Stimulated activated CD8-positive, alpha-beta memory T cell treated with anti-CD3 and anti-CD28 coated beads, Interleukin-15, amount 100 ng/mL, for 24 hours (primary cell): ENCODE measurements at places on chromosomes 4 and X.

GRCh38 chr4:31545755-31546154, 825.6 kb downstream of the PCDH7 start:
- DNase-seq: no peak

- no peak for DNase-seq
These were observed 82.5 kb downstream of the ARHGEF9 start for GRCh38 chrX:63702556-63702955.

- DNase-seq: no peak
These were observed 22.0 kb downstream of the NDNF start for GRCh38 chr4:121050300-121050699.

DNA sequence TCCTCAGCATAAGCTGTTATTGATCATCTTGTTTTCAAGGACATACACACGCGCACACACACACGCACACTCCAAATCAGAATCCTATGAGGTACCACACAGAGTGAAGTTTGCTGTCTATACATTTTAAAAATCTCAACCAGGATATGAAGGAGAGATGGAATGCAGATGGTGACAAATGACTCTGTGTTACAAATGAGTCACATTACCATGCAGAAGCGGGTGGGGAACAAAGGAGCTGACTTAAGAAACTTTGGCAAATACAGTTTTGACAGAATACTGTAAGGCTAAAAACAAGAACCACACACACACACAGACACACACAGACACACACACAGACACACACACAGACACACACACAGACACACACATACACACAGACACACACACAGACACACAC, 81.7 kb downstream of the RELL1 start:
- DNase-seq: no peak

GRCh38 chr4:94537921-94538628, 86.3 kb downstream of the PDLIM5 start:
- no peak for DNase-seq

- DNase-seq: no peak
These were observed 50.9 kb downstream of the REPS2 start for GRCh38 chrX:16997313-16997712.
